ENCODE measurements at places on chromosomes 3 and 15.

DNA sequence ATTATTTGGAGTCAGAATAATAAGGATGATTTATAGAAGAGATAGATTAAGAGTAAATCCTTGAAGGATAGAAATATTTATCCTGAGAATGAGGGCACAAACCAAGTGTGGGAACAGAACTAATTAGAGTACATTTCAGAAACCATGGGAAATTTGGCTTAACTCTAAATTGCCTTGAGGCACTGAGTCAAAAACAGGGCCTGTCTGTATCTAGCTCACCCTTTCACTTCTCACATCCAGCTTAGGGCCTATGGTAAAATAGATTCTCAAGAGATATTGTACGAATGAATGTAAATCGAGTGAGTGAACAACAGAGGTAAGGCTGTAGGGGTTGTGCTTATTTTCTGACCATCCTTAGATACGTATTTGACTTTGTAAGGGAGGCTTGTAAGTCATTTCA lies 586.1 kb upstream of the DPPA4 start:
- no peak for DNase-seq

DNA sequence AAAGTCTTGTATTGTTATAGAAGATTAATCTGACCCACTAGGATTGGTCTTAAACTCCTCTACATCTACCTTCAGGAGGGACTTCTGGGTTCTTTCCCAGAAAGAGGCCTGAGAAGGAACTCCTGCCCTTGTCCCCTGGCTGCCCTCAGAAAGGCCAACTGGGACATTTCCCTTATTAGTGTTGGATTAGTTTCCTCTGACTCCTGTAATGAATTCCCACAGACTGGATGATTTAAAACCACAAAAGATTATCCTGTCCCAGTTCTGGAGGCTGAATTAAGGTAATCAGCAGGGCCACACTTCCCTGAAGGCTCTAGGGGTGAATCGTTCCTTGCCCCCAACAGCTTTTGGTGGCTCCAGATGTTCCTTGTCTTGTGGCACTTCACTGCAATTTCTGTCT lies 102.8 kb upstream of the NMNAT3 start:
- DNase-seq, result no peak

- DNase-seq, result no peak
These were observed 54.5 kb upstream of the MEX3B start for GRCh38 chr15:82100111-82100929.

- DNase-seq, result no peak
These were observed 179.9 kb upstream of the C2CD4B start for GRCh38 chr15:62344806-62345539.

- no peak for DNase-seq
These were observed 25.6 kb upstream of the CFAP161 start for GRCh38 chr15:81108427-81108826.

DNA sequence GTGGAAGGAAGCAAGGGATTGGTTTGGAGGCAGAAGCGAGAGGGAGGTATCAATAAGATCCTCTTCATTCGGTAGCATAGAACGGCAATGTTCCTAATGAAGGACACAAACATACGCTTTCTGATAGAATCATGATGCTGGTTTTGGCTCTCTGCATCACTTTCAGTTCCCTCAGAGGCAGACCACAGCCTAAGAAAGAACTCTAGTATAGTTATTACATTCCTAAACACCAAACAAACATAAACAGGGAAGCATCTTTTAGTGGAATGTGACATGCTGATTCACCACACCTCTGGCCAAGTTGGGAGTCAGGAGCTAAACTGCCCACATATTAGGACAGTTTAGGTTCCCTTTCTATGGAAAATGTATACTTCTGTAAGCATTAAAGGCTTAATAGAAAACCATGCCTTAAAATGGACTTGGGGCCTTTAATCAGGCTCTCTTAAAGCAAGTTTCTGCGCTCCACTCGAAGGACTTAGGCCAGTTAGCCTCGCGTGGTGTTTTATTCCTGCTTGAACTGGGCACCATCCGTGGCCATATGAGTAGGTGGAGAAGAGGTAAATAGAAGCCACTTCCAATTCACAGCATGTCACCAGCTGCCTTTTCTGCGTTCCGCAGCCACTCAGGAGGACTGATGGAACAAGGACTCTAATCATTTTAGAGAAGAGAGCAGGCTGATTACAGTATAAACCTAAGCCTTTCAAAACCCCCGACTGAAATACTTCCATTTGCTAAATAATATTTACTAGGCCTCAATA lies 53.7 kb downstream of the CD47 start:
- no peak for DNase-seq

- no peak for DNase-seq
These were observed 38.9 kb upstream of the RNU6-1 start for GRCh38 chr15:67878712-67879206.

GRCh38 chr15:76215634-76216033 lies 95.6 kb downstream of the ETFA start:
- DNase-seq, result no peak

- no peak for DNase-seq
These were observed 589.3 kb upstream of the KCNMB2 start for GRCh38 chr3:177946936-177947335.

- DNase-seq, result no peak
These were observed 40.4 kb upstream of the C3orf22 start for GRCh38 chr3:126599101-126599500.

- DNase-seq, result no peak
These were observed 10.7 kb upstream of the TUBGCP5 start for GRCh38 chr15:23049984-23050628.

- DNase-seq, result no peak
These were observed 1092.0 kb downstream of the NAALADL2 start for GRCh38 chr3:175951047-175951694.

DNA sequence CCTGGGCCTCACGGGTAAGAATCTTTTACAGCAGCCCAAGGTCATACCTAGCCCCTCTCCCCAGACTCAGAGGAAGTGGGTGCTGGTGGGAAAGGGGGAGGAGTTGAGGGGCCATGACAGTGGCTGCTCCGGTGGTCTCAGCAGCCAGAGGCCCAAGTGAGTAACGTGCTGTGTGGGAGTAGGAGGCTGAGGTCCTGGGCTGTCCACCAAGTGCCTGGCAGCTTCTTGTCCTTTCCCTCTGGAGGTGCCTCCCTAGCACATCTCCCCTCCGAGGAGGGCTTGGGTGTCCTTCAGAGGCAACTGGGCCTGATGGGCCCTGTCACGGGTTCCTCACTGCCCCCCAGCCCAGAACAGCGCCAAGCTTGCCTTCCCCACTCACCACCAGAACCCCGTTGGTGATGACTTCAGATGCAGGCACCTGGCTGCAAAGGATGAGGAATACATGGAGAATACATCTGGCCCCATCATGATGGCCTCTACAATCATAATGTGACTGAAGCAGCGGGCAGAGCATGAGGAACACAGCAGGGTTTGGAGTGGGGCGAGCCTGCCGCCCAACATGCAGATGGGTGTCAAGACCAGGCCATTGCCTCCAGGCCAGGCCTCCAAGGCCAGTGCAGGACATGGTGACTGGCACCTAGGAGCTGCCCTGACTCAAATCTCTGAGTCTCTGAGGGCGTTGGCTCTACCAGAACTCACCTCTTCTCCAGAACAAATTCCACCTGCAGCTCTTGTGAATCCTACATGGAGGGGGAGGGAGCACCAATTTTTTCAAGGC lies 3.3 kb downstream of the PLA2G4F start:
- no peak for DNase-seq

- no peak for DNase-seq
These were observed 751.6 kb downstream of the SI start for GRCh38 chr3:164326714-164327113.

DNA sequence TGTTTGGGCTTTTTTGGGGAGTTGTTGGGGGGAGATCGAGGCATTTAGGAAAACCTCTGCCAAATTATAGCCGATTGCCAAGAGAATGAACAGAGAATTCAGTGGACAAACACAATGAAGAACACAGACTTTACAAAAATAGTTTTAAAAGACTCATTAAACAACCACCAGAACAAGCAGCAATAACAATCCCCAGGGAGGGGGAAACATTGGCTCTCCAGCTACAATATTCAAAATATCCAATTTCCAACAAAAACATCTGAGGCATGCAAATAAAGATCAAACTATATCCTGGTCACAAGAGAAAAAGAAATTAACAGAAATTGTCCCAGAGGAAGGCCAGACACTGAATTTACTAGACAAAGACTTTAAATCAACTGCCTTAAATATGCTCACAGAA lies 24.5 kb upstream of the ANKRD28 start:
- DNase-seq, result no peak

DNA sequence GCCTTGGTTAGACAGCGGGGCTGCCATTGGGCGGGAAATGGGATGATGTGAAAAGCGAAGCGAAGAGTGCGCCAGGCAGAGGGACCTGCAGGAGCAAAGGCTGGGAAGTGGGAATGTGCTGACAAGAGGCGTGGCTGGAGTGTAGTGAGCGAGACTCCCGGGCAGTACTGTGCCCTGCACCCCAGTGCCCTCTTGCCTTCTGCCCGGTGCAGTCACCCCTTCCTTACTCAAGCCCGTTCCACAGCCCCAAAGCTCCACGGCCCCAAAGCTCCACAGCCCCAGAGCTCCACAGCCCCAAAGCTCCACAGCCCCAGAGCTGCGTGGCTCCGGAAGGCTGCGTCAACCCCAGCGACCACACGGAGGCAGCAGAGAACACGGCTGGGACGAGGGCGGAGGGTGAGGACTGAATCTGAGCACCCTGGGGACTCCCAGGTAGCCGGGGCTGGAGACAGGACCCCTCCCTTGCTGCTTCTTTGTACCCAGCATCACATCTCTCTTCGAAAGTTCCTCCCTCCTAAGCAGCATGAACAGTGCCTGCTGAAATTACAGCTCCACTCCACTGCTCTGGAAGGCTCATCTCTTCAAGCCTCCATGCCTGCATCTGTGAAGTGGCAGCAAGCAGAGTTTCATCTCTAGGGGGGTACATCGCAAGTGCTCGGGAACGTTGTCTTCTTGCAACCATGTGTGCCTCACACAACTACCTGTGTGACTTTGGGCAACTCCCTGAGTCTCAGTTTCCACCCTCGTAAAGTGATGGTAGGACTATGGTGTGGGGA lies 108.9 kb downstream of the FBLN2 start:
- DNase-seq, result no peak

DNA sequence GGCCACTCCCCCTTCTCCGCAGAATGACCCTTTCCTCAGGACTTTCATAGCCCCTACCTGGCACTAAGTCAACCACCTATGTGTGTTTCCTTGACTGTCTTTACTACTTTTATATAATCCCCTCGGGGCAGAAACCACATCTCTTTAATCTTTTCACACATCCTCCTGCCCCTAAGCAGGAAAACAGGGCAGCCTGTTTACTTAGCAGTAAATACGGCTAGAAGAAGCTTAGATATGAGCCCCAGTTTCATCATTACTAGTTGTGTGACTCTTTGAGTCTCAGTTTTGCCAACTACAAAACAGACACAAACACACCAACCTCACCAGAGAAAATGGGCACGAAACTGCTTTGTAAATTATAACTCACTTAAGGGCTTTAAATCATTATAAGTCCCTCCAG lies 98.3 kb downstream of the CYP19A1 start:
- no peak for DNase-seq

DNA sequence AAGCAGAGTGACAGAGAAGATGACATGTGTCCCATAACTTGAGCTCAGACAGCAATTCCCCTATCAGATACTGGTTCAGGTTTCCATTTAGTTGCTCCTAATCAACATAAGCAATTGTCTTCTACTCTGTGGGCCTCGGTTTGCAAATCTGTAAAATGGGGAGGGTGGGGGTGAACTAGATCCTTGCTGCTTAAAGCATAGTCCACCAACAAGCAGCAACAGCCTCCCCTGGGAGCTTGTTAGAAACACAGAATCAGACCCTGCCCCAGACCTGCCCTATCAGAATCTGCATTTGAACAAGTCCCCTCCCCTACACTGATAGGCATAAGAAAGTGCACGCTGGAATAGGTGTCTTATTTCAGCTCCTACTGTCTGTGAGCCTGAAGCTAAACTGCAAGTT lies 87.8 kb downstream of the CEMIP start:
- DNase-seq, result no peak

GRCh38 chr15:68379759-68380290 lies 52.1 kb downstream of the ITGA11 start:
- DNase-seq, result no peak

DNA sequence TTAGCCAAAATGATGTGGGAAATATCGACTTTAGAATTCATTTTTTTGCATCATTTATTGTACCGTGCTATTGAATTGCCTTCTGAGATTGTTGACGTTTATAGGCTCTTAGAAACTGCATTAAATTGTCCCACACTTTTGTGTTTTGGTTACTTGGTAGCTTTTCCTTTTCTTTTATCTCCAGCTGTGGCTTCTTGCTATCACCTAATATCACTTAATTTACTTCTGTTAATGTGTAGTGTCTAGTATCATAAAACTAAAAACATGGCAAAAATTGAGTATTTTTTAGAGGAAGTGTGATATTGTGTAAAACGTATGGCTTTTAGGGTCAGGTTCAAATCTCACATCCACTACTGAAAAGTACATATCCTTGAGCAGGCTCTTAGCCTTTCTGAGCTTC lies 11.2 kb downstream of the TMOD3 start:
- DNase-seq, result no peak

DNA sequence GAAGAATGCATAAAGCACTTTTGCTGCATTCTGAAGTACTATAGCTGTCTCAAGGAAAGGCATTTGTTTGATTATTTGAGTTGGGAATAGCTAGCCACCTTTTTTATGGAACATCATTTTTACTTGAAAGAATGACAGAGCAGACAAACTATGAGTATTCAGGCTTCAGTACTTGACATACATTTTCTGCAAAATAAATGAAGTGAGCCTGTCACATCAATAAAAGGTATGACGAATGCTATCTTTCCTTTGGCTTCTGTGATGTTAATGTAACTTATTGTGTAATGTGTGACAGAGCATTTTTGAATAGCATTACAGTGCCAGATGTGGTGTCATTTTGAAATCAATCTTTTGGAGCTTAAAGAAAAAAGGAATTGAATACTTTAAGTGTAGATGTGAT lies 440.3 kb upstream of the ONECUT1 start:
- DNase-seq, result no peak

DNA sequence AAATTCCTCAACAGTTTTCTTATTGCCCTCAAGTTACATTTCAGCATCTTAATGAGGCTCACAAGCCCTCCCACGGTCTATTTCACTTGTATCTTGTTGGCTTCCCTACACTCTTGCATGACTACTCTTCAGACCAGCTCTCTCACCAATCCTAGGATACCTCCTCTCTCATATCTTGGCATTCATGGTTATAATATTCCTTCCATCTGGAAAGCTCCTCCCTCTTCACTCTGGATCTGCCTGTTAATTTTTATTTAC lies 8.5 kb upstream of the CCDC80 start:
- DNase-seq, result no peak

GRCh38 chr3:70905491-70905890 lies 593.1 kb upstream of the MDFIC2 start:
- no peak for DNase-seq

DNA sequence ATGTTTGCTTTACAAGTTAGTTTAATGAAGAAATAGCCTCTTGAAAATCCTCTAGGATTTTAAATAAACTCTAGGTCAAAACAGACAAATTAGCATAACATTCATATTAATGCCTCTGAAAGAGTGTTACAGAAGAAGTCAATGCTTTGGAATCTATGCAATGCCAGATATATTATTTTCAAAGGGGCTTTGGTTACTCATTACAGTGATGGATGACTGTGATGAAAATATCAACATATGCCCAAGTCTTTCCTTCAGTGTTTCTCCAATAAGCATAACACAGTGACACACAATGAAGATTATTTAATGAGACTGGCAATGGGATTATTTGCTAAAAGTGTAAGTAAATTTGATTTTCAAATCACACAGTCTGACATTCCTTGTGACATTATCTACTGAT lies 1247.2 kb downstream of the ROBO2 start:
- no peak for DNase-seq
